ENCODE measurements at places on chromosomes 4 and X.

GRCh38 chrX:33198561-33199279, 12.6 kb downstream of the DMD start:
- DNase-seq: no peak

DNA sequence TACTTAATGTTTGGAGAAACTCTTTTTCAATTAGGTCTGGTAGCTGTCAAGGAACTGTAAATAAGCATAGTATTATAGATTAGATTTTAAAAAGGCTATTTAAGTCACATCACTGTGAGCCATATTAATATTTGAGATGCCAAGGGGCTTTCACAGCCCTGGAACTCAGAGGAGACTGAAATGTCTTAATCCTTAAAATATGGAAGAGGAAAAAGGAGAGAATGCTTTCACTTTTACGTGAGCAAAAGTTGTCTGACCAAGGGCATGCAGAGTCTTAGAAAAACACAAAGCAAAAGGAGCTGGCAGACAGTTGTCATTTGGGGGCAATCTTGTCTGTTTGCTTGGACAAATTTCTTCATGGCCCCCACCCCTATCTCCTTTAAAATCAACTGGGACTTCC, 253.2 kb upstream of the IGFBP7 start:
- DNase-seq: no peak

DNA sequence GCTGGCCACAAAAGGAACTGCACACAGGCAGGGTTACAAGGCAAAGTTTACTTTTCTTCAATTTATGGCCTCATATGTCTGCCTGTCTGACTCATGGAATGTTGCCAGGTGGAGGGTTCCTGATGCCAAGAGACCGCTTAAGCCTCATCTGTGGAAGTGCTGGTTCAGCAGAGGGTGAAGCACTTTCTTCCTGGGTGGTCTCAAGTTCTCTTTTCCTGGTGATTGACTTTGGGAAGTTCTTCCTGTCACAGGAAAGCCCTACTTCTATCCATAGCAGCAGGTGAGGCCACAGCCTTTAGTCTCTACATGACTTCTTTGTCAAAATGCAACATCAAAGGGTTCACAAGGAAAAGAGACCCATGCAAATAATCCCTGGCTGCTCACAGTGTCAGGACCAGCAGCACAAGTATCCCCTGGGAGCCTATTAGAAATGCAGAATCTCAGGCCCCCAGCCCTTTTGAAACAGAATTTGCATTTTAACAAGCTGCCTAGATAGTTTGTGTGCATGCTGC, 81.4 kb upstream of the IGFBP7 start:
- DNase-seq: no peak

DNA sequence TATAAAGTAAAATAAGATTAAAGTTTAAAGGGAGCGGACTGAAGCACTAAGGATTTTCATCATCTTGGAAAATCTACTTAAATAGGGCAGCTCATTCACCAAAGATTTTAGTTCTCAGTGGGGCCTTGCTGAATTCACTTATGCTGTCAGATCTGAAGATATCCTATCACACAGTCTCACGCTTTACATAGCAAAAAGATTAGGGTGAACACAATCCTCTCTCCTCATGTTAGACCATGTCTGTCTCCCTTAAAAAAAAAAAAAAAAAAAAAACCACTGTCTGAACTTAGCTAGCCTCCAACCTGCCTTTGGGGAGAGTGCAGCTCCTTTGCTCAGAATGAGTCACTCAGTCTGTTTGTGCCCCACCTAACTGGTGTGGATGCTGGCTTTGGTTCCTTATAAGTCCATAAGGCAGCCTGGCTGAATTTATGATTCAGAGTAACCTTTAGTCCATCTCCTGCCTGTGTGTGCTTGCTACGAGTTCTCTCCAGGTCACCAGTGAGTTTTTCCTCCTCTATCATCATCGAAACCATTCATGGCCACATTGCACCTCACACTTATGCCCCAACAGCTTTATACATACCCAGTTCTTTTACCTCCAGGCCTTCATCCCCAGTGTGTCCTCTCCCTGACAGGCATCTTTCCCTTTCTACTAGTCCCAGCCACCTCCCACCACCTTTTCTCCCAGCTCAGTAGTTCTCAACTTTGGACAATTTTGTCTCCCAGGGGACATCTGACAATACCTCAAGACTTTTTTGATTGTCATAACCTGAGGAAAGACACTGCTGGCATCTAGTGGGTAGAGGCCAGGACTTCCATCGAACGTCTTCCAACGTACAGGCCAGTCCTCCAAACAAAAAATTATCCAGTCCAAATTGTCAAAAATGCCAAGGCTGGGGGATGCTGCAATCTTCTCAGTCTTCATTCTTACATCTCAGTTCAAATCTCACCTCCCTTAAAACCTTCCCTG, 220.7 kb upstream of the EMCN start:
- no peak for DNase-seq

- DNase-seq: no peak
These were observed 44.8 kb downstream of the CLDN34 start for GRCh38 chrX:10011991-10012390.

GRCh38 chr4:110989125-110989524, 366.2 kb upstream of the PITX2 start:
- no peak for DNase-seq

- no peak for DNase-seq
These were observed 84.3 kb downstream of the NBDY start for GRCh38 chrX:56813318-56813837.
